Muscle of leg (tissue), 16 donors: ENCODE measurements at places on chromosomes 13 and 19.
A peak's percentile ranks its signal among the peaks of the same experiment; 100 is the strongest.

DNA sequence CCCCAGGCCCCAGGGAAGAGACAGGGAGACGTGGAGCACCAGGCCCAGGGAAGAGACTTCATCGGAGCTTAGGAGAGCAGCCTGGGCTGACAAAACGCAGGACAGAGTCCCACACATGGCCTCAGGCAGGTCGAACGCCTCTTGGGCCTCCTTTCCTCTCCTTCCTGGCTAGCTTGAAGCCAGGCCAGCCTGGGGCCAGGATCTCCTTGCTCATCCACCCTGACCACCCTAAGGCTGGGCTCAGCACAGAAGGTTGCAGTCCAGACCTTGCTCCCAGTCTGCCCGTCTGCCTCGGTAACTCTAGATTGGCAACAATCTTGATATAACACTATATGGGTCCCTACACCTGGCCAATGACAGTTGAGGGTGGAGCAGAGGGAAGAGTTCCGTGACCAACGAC, 10.1 kb downstream of the PPP6R1 start:
- no peak for DNase-seq

DNA sequence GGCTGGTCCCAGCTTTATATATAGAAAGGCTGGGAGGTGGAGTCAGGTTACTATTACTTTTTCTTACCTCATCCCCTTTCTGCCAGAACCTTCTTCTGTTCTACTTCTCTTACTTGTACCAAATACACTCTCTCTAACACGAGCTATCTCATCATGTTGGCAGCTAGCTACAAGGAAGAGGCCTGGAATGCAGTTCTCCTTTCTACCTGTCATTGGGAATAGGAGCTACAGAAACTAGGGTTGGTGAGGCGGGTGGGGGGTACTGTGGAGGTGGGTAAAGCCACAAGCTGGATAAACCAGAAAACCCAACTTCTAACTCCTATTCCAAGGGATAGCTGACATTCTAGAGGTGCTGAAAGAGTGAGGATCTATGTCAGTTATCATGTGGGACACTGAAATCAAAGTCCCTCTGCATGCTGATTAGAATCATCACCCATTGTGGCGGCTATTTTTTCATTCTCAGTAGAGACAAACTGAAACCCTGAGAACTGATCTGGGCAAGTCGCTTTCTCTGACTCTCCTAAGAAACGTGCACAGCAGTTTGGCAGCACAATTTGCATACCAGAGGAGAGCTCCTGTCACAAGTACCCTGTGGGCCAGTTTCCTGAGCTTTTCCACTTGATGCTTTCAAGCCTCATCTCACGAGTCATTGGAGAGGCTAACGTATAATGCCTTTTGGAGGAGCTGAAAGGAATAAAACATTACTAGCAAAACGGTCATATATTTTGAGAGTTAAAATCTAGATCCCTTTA, 358.1 kb downstream of the ENOX1 start:
- DNase-seq: no peak

- no peak for DNase-seq
Observed at GRCh38 chr13:65553096-65553727, 1676.9 kb downstream of the PCDH9 start.

DNA sequence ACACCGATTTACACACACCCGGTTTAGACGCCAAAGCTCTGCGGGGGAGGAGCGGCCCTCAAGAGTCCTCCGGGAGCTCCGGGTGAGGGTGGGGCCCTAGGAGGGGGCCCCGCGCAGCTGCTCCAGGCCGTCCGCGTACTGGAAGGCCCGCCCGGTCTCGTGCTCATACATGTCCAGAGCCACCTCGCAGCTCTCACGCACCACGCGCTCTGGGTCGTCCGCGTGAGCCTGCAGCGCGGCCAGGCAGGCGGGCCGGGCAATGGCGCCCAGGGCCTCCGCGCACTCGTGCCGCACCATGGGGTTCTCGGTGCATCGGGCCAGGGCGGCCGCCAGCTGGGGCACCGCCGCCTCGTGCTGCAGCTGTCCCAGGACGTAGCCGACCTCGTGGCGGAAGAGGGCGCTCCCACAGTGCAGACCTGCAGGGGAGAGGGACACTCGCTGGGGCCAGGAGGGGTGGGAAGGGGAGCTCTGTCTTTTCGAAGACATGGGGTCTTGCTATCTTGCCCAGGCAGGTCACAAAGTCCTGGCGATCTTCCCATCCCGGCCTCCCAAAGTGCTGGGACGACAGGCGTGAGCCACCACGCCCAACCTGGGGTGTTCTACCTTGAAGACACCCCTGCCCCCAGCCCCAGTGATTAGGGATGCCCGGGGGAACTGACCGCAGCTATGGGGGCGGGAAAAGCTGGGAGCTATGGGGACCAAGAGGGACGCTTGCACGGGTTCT, 8.3 kb upstream of the SMIM44 start:
- DNase-seq: no peak

DNA sequence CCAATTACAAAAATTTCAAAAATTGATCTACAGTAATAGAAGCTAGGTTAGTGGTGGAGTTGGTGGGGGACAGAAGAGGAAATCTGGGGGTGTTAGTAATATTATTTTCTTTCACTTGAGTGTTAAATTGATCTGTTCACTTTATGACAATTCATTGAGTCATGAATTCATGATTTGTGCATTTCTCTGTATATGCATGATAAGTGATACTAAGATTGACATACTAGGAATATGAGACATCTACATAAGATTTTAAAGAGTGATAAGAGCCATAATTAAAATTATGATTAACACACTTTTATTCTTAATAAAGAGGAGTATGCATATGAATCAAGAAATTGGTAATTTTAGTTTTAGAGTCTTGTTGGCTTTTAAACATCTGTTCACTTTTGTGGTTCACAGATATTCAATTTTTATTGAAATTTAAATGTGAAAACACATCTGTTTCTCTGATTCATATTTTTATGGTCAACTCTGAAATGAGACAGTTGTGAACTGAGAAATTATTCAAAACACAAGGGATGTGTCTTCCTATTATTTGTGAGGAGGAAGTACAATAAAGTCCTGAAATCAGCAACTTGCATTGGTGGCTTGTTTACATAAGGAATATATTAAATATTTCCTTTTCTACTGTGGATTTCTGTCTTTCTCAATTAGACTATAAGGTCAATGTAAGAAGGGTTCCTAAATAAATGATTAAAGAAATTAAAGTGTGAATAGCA, 196.5 kb downstream of the ITGBL1 start:
- peak; percentile 1 for DNase-seq

GRCh38 chr13:113032291-113032690, 63.3 kb downstream of the MCF2L start:
- DNase-seq: no peak

- DNase-seq: no peak
Observed at GRCh38 chr13:45356966-45357672, 16.1 kb upstream of the TPT1 start.

DNA sequence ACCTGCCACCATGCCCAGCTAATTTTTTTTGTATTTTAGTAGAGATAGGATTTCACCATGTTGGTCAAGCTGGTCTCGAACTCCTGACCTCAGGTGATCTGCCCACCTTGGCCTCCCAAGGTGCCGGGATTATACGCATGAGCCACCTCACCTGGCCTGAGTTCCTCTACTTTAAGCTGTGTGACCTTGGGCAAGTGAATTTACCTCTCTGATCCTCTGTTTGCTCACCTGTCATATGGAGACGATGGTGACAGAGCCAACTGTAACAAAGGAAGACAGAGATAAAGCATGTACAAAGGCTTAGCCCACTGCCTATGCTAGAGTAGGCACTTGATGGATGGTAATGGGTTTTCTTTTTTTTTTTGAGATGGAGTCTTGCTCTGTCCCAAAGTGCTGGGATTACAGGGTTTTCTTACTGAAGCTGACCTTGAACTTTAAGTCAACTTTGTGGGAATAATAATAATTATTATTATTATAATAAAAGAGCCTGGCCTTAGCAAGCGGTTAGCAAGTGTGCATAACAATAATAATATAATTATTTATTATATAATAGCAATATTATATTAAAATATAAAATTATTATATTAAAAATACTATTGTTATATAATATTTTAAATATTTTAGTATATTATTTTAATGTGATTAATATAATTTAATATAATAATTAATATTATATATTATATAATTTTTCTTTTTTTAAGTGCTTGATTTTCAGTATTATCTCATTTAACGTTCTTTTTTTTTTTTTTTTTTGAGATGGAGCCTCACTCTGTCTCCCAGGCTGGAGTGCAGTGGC, 1.3 kb upstream of the ACER1 start:
- DNase-seq: no peak

GRCh38 chr13:74027161-74027779, 106.9 kb downstream of the KLF12 start:
- no peak for DNase-seq

DNA sequence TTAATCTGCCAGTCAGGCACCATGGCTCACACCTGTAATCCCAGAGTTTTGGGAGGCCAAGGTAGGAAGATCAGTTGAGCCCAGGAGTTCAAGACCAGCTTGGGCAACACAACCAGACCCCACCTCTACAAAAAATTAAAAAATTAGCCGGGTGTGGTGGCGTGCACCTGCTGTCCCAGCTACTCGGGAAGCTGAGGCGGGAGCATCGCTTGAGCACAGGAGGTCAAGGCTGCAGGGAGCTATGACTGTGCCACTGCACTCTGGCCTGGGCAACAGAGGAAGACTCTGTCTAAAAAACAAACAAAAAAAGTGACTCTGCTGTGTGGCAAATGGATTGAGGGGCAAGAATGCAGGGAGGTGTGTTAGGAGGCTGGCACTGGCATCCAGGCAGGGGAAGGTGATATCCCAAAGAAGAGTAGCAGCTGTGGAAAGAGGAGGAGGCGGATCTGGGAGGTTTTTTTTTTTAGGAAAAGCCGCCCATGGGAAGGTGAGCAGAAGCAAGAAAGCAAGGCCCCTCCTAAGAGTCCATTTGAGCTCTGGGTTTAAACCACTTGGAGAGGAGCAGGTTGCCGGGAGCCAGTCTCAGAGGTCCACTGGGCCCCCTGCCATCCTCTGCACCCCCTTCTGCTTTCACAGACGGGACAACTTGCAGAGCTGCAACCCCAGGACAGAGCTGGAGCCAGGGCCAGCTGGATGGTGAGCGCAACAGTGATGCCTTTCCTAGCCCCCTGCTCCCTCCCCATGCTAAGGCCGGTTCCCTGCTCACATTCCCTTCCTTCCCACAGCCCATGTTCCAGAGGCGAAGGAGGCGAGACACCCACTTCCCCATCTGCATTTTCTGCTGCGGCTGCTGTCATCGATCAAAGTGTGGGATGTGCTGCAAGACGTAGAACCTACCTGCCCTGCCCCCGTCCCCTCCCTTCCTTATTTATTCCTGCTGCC, 2.1 kb downstream of the HAMP start:
- no peak for DNase-seq

GRCh38 chr19:16876904-16877361, 11.9 kb upstream of the F2RL3 start:
- DNase-seq: no peak

DNA sequence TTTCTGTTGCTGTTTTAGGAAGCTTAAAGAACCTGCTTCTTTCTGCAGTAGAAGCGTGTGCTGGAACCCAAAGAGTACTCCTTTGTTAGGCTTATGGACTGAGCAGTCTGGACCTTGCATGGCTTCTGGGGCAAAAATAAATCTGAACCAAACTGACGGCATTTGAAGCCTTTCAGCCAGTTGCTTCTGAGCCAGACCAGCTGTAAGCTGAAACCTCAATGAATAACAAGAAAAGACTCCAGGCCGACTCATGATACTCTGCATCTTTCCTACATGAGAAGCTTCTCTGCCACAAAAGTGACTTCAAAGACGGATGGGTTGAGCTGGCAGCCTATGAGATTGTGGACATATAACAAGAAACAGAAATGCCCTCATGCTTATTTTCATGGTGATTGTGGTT, 103.1 kb downstream of the TNFRSF19 start:
- DNase-seq: peak; percentile 65

DNA sequence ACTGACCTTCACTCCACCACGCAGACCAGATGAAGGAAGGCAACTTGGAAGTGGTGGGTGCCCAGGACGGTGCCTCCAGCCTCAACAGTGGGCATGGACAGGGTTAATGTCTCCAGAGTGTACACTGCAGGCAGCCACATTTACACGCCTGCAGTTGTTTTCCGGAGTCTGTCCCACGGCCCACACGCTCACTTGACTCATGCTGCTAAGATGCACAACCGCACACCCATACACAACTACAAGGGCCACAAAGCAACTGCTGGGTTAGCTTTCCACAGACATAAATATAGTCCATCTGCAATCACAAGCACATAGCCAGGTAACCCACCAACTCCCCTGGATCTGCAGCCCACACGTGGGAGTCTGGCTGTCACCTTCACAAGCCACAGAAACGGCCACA, 12.6 kb upstream of the AXL start:
- DNase-seq: no peak

DNA sequence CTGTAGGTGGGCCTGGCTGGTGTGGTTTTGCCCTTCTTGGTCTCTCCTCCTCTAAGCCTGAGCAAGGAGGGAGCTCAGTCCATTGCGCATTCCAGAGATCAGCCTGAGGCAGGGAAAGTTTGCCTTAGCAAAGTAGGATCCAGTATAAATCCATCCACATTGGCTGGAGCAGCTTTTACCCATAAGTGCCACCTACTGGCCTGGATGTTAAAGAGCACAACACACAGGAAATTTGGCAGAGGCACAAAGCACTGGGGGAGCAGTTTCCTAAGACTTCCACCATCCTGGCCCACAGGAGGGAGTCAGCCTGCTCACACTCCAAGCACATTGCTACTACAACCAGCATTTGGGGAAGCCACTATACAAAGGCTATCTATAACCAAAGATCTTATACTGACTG, 1124.2 kb downstream of the SLITRK1 start:
- DNase-seq: no peak

- DNase-seq: no peak
Observed at GRCh38 chr13:69644447-69644846, 463.2 kb upstream of the ATXN8OS start.

GRCh38 chr19:44367024-44367423, 10.5 kb upstream of the ZNF112 start:
- no peak for DNase-seq

DNA sequence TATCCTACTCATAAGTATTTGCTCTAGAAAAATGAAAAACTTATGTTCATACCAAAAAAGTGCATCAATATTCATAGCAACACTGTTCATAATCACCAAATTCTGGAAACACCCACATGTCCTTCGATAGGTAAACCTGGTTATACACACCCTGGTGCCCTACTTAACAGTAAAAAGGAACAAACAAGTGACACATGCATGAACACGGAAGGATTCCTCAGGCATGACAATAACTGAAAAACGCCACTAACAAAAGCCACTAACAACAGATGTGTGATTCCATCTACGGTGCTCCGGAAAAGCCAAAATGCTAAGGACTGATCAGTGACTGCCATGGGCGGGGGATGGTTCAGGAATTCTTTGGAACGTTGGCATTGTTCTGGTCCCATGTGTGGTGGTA, 65.5 kb downstream of the STK24 start:
- DNase-seq: no peak
